ENCODE measurements at places on chromosomes 12 and 14. TPM values are rescaled to one million over a fixed set of nuclear protein-coding genes. Genes with fewer than 3 reads are reported as not detected.

Gene EEA1
- polyA plus RNA-seq: 15.0 TPM

Gene CEP128
- polyA plus RNA-seq: 5.9 TPM

Gene CCDC88C
- polyA plus RNA-seq: 37.3 TPM

Gene GPR132
- polyA plus RNA-seq: 0.50 TPM

Gene CCDC175
- polyA plus RNA-seq: 0.43 TPM

Gene KRT2
- not detected for polyA plus RNA-seq

GRCh38 chr12:108637222-108637971 lies 3.7 kb upstream of the SELPLG start:
- DNase-seq: no peak

DNA sequence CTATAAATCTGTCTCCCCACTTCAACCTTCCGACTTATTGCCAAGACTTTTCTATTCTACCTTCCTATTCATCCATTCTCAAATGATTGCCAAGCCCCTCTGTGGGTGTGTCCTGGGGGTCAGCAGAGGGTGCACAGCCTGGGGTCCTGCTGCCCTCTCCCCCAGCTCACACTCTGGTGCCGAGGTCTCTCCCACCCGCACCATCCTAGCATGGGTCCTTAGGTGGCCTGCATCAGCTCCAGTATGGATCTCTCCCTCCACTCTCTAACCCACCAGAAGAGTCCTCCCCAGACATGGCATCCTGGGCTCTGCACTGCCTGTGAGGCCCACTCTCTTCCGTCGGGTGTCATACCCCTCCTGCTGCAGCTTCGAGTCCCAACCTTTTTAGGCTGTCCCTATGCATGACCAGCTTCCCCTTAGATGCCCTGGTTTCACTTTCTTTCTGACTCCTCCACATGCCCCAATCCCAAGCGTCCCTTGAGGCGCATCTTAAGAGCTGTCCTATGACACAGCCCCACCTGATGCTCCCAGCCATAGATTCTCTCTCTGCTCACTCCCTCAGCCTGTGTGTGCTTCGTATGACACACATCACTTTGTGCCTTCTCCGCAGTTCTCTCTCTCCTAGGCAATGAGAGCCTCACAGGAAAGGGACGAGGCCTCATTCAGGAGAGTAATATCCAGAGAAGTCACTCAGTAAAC lies 43.9 kb downstream of the GIT2 start:
- DNase-seq: no peak

GRCh38 chr12:108167974-108168373 lies 38.9 kb downstream of the WSCD2 start:
- no peak for DNase-seq

DNA sequence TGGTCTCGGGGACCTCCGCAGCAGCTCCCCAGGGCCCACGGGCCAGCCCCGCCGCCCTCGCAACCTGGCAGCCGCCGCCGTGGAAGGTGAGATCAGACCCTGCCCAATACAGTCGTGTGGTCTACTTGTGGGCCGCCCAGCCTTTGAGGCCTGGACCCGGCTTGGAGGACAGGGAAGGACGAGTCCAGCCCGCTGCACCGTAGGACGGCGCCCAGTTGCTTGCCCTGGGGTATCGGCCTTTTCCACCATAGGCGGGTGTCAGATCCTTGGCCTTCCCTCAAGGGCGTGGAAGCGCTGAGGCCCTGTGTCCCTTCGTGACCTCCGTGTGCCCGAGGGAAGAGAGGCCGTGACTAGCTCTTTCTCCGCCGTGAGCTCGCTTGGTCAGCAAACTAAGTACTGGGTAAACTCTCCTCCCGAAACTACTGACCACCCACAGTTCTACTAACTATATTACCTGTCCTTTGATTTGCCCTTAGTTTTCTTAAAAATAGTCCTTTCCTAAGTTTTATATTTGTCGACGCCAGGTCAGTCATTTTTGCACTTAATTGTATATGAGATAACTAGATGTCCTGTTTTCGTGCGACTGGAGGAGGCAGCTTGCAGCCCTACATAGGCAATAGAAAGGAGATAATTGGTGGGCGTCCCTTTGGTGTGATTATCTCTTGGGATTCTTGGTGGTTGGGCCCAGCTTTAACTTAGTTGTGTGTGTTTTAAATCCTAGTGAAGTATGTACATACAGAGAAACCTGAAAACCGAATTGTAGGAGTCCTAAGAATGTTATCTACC lies 757 bp downstream of the SLC25A3 start:
- DNase-seq: peak; percentile 22

- DNase-seq: no peak
Measured at GRCh38 chr12:130983328-130984017, 29.8 kb downstream of the ADGRD1 start.

DNA sequence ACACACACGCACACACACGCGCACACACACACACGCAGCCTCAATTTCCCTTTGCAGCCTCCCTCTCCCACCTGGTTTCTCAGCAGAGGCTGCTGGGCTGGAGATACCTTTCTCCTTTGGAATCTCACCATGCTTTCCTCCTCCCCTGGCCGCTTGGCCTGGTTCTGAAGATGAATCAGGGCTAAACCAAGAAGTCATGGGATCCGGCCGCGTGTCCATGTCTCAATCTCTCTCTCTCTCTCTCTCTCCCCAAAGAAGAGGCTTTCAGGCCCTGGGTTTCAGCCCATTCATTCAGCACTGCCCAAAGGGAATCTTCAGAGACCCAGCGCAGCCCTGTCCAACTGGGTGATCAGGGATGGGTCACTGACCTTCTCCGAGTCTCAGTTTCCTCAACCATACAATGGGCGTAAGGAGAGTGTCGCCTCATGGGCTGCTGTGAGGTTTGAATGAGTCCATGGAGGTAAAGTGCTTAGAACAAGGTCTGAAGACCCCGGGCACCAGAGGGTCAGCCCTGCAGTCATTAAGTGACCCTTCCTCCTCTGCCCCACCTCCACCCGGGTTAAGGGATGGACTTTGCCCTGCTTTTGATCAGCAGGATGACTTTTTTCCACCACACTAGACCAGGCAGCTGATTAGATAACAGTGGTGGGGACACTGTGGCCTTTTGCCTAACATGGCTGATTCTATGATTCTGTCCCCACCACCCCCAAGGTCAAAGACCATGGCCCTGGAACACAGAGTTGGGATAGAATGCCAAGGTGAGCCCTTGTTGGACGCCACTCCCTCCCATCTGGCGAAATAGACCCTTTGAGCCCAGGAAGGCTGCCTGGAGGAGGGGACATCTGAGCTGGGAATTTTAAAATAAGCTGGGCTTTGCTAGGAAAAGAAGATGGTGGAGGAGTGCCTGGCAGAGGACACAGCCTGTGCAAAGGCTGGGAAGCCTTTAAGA lies 42.1 kb downstream of the SCARB1 start:
- no peak for DNase-seq

DNA sequence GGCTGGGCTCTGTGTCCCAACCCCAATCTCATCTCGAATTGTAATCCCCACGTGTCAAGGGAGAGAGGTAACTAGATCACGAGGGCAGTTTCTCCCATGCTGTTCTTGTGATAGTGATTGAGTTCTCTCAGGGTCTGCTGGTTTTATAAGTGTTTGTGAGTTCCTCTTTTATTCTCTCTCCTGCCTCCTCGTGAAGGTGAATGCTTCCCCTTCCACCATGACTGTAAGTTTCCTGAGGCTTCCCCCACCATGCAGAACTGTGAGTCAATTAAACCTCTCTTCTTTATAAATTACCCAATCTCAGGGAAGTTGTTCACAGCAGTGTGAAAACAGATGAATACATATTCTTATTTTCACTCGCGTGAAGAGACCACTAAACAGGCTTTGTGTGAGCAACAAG lies 148.2 kb downstream of the TMEM30B start:
- no peak for DNase-seq

- no peak for DNase-seq
Measured at GRCh38 chr14:35963209-35963608, 137.1 kb downstream of the BRMS1L start.

DNA sequence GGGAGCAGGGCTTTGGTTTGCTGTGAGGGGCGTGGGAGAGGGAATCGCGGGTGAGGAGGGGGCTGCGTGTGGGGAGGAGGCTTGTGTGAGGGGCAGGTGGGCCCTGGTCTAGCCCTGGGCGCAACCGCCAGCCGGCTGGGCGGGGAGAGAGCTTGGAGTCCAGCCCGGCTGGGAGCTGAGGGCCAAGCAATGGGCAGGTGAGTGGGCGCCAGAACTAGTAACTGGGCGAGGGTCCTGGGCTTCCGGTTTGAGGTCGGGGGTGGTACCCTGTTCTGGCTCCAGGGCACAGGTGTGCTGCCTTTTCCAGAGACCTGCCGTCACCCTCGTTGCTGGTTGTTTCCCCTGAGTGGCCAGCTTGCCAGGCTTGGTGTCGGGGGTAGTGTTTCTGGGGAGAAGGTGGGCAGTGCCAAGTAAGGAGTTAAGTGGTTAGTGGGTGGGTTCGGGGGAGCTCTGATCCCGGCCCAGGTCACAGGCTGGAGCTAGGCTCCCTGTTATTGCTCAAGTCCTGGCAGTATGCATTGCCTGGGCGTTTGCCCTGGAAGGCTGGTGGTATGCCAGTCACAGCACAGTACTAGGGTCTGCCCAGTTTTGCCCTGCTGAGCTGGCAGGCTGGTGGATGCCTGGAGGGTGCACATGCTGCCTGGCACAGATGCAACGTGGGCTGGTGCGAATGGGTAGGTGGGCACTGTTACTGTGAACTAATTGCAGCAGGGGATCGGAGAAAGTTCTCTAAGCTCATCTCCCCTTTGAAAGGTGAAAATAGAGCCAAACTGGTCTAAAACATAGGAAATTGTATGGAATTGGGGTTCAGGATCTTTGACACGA lies 683 bp downstream of the CIPC start:
- no peak for DNase-seq

- no peak for DNase-seq
Measured at GRCh38 chr12:47650469-47650868, 55.4 kb downstream of the RPAP3 start.

GRCh38 chr12:2835691-2836403 lies 1.0 kb upstream of the NRIP2 start:
- DNase-seq: no peak

GRCh38 chr14:106681568-106681967 lies 1155.2 kb downstream of the TMEM121 start:
- DNase-seq: no peak

- no peak for DNase-seq
Measured at GRCh38 chr12:6106218-6106617, 18.3 kb downstream of the VWF start.

DNA sequence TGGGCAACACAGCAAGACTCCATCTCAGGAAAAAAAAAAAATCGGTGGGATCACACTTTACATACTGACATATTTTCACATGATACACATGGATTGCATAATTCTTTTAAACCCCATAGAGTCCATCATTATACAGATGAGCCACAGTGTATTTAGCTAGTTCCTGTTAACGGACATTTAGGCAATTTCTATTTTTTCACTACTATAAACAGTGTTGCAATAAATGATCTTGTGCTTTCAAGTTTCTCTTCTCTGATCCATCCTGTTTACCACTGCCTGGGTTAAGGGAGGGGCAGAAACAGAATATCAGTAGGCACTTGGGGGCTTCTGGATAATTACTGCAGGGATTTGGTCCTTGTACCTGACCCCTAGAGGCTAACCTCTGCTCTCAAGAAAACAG lies 43.4 kb upstream of the SPTLC2 start:
- DNase-seq: no peak

GRCh38 chr12:131223171-131223761 lies 269.6 kb downstream of the ADGRD1 start:
- DNase-seq: no peak

- no peak for DNase-seq
Measured at GRCh38 chr14:23183158-23183470, 346 bp downstream of the SLC7A8 start.

DNA sequence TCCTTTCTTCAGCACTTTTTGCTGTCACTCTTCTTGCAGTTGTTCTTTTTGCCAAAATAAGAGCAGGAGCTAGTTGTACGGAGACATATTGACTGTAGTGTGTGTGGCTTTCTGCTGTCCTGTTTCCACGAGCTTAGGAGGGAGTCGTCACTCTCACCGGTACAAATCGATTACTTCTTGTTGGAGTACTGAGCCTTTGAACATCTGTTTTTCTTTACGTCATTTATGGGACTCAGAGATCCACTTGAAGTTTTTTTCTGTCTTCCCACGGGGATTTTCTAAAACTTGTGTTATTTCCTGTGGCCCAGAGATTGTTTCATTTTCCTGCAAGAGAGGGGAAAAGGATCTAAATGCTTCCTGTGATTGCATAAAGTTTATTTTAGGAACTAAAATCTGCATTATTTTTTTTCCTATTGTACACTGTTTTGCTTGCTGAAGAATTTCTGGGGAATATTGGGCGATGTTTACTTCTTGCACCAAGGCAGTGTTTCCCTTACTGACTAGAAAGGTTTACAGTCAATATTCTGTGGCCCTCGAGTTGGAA lies 199.8 kb upstream of the ARHGAP5 start:
- DNase-seq: no peak

DNA sequence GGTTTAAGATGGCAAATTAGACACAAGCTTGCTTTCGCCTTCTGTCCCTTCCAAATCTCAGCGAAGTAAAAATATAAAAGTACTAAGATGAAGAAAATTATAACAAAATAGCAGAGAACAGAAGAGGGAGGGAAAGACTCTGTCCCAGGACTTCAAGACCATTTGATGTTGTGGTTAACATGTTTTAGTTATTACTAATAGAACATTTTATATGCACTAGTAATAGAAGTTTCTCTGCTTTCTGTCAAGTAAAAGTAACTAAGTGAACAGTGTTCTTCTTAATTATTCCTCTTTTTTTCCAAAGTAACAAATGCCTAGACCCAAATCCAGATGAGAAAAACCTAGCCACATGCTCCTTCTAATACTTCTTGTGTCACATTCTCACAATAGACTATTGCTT lies 85.1 kb upstream of the DAAM1 start:
- DNase-seq: no peak

DNA sequence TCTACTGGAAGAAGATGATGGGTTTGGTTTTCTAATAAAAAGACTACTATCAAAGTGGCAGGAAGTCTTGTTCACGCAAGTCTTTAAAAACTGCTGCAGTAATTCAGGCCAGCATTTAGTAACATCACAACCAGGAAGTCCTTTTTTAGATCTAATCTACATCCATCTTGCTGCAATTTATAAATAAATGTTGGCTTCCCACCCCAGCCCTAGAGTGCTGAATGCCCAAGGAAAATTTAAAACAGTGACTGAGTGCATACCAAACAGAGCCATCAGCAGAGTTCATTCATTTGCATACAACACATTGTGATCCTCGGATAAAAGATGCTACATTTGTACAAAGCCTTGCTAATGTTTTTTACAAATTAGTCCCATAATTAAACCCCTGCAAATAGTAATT lies 72.1 kb downstream of the PHLDA1 start:
- no peak for DNase-seq

Data from renal cortex interstitium (tissue), 15 donors.